ENCODE measurements at places on chromosomes 3 and 15.

DNA sequence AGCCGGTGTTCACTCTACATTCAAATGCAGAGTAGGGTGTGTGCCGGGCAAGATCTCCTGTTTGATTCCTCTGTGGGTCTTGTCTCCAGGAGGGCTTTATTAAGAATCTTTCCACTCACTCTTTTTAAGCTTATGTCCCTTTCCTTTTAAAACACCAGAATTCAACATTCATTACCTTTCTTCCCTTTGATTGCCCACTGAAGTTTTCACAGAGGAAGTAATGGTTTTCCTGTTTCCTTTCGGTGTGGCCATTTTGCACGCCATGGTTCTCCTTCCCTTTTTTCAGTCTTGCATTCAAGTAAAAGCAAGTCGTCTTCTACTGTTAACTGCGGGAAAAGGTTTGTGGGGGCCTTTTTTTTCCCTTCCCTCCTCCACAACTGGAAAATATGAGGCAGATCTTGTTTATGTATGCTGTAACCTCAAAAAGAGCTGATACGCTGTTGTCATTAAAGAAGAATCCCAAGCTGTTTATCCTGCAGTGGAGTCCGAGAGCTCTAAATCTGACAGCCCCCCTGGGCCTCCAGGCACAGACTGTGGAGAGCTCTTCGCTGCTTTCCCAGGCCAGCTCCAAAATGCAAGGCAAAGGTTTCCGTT, 40.5 kb downstream of the FILIP1L start:
- DNase-seq = no peak

DNA sequence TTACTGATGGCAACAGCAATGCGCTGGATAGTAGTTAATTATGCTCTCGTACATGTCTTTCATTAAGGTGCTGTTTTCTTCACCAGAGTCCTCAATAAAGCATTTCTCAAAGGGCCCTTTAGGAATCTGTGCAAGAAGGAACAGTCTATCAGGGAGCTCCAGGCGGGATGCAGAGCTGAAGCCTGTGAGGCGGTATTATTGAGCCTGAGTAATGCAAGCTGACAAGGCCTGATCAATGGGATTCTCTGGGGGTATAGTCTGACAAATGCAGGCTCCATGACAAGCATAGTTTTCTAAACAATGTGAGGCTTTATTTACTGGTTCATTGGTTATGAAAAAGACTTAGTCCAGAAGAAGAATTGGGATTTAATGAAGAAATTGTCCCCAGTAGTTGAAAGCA, 530.9 kb upstream of the CBLB start:
- no peak for DNase-seq

- DNase-seq = no peak
Observed at GRCh38 chr15:79373728-79374127, 58.4 kb upstream of the MINAR1 start.

DNA sequence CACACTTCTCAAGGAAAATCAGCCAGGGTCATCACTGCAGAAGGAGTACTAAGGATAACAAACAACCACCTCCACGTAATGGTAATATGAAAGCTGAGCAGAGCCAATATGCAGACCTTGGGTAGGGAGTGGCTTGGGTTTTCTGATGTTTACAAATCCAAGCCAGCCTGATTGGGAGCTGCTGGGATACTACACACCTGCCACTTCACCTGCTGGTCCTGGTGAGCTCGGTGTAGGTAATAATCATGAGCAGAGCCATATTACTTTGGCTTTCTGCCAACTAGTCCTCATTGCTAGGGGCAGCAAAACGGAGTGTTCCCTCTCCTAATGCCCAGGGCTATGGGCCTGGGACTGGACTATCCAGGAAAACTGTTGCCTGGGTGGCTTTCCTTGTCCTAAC, 433.5 kb upstream of the PPP2R3A start:
- no peak for DNase-seq

GRCh38 chr3:133930341-133930933, 34.8 kb upstream of the RAB6B start:
- peak; percentile 68 for DNase-seq

DNA sequence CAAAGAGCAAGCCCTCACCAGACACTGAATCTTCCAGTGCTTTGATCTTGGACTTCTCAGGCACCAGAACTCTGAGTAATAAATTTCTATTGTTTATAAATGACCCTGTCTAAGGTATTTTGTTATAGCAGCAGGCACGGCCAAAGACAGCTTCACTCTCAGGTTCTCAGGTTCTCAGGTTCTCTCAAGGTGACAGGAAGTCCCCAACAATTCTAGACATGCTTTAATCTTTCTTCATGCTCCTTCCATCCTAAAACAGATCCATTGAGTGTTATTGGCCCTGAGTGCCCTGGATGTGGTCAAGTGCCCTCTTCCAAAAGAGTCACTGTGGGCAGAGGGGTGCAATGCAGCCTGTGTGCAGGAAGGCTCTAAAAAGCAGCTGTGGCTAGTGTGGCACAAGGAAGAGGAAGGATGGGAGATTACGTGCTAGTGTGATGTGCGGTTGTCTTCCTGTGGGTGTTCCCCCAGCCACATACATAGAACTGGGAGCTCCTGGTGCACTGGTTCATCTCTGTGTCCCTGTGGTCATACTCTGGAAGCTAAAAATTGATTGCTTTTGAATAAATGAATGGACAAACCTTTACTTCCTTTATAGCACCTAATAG, 11.0 kb upstream of the RAB7A start:
- no peak for DNase-seq

GRCh38 chr3:26630669-26631389, 8.3 kb downstream of the LRRC3B start:
- no peak for DNase-seq

- DNase-seq = peak; percentile 17
Observed at GRCh38 chr3:67018105-67018788, 20.1 kb downstream of the KBTBD8 start.
